ENCODE measurements at places on chromosomes 2 and 18. TPM values are rescaled to one million over a fixed set of nuclear protein-coding genes. Genes with fewer than 3 reads are reported as not detected.

MOGAT1 gene
- total RNA-seq, result not detected

FSIP2 gene
- total RNA-seq, result not detected

ASXL3 gene
- not detected for total RNA-seq

GNAL gene
- 7.8 TPM for total RNA-seq

SLC19A3 gene
- total RNA-seq, result 3.4 TPM

OR6B2 gene
- total RNA-seq, result not detected

LYPD6 gene
- total RNA-seq, result 0.06 TPM

TEX44 gene
- total RNA-seq, result not detected

MSGN1 gene
- not detected for total RNA-seq

SPATA3 gene
- not detected for total RNA-seq

CHST10 gene
- total RNA-seq, result 15.8 TPM

CENPO gene
- 46.0 TPM for total RNA-seq

NEMP2 gene
- 5.7 TPM for total RNA-seq

TMEM17 gene
- total RNA-seq, result 5.7 TPM

KCNK3 gene
- 1.4 TPM for total RNA-seq

SCTR gene
- not detected for total RNA-seq

NXPH2 gene
- not detected for total RNA-seq

HOXD12 gene
- not detected for total RNA-seq

SPP2 gene
- not detected for total RNA-seq

RELCH gene
- 14.7 TPM for total RNA-seq

PROM2 gene
- not detected for total RNA-seq

FSHR gene
- not detected for total RNA-seq

CYP26B1 gene
- total RNA-seq, result 12.9 TPM

VSNL1 gene
- not detected for total RNA-seq

GATA6 gene
- 2.2 TPM for total RNA-seq

GALR1 gene
- total RNA-seq, result not detected

ASB18 gene
- total RNA-seq, result not detected

SLC14A1 gene
- total RNA-seq, result not detected

ALPG gene
- total RNA-seq, result 0.15 TPM

VIL1 gene
- 0.16 TPM for total RNA-seq

CDK5R2 gene
- 2.5 TPM for total RNA-seq

CYB5A gene
- total RNA-seq, result 117 TPM

CD8B2 gene
- total RNA-seq, result not detected

CIB4 gene
- total RNA-seq, result 0.16 TPM

HOXD9 gene
- total RNA-seq, result 1.7 TPM
